Activated CD8-positive, alpha-beta memory T cell treated with anti-CD3 and anti-CD28 coated beads for 48 hours (primary cell): ENCODE measurements at places on chromosomes 5 and 9.

GRCh38 chr5:157552650-157553049, 22.9 kb downstream of the ADAM19 start:
- DNase-seq: no peak

DNA sequence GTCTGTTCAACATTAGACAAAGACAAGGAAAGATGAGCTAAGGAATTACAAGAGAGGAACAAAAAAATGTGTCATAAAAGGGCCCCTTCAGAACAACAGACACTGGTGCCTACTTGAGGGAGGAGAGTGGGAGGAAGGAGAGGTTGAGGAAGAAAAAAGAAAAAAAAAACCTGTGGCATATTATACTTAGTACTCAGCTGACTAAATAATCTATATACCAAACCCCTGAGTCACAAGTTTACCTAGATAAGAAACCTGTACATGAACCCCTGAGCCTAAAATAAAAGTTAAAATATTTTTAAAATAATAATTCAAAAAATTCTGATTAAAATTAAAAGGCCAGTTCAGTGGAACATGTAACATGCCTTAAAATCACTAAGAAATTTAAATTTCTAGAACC, 107.3 kb downstream of the MTREX start:
- DNase-seq: no peak

- DNase-seq: no peak
Measured at GRCh38 chr9:136779808-136780207, 11.3 kb upstream of the TMEM141 start.

DNA sequence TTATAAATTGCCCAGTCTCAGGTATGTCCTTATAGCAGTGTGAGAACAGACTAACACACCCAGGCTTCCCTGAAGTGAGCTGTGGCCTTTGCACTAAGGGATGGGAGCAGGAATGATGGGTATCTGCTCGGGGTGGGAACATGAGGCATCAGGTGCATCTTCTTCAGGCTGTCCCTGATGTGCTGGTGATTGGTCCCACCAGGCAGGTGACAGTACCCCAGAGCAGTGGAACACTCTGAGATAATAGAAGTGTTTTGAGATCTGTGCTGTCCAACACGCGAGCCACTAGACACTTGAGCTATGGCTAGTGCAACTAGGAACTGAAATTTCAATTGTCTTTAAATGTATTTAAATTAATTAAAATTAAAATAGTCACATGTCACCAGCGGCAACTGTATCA, 12.8 kb upstream of the MED10 start:
- DNase-seq: no peak

DNA sequence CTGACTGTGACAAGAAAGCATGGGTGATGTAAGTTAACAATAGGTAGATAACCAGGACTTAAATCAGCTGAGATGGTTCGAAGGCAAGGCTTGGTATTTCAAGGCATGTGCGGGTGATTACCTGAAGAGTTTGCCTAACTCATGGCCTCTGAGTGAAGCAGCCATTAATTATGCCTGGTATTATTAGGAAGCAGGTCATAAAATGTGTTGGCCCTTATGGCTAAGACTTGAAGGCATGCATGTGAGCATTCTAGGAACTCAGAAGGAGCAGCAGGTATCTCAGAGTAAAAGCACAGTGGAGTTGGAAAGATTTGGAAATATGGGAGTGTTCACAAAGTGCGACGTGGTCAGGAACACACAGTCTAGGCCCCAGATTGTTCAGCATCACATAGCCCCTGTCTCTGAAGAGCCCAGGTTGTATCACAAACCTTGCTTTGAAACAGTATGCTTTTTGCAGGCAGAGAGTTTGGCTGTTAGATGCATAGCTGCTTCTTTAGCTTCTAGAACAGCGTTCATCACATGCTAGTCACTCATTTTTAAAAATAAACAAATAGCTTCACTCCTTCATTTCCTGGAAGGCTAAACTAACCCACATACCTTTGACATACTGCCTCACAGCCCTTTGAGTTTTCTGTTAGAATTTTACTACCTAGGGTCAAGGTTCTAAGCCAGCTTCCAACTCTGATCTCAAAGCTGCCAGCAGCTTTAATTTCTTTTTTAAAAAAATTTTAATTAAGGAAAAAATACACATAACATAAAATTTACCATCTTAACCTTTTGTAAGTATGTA, 2.1 kb downstream of the HEXB start:
- no peak for DNase-seq

GRCh38 chr9:127890053-127890452, 9.3 kb downstream of the ST6GALNAC6 start:
- DNase-seq: no peak

- DNase-seq: no peak
Measured at GRCh38 chr9:19410594-19410993, 1.8 kb downstream of the ACER2 start.

- DNase-seq: no peak
Measured at GRCh38 chr5:80141147-80141671, 106.1 kb downstream of the THBS4 start.

DNA sequence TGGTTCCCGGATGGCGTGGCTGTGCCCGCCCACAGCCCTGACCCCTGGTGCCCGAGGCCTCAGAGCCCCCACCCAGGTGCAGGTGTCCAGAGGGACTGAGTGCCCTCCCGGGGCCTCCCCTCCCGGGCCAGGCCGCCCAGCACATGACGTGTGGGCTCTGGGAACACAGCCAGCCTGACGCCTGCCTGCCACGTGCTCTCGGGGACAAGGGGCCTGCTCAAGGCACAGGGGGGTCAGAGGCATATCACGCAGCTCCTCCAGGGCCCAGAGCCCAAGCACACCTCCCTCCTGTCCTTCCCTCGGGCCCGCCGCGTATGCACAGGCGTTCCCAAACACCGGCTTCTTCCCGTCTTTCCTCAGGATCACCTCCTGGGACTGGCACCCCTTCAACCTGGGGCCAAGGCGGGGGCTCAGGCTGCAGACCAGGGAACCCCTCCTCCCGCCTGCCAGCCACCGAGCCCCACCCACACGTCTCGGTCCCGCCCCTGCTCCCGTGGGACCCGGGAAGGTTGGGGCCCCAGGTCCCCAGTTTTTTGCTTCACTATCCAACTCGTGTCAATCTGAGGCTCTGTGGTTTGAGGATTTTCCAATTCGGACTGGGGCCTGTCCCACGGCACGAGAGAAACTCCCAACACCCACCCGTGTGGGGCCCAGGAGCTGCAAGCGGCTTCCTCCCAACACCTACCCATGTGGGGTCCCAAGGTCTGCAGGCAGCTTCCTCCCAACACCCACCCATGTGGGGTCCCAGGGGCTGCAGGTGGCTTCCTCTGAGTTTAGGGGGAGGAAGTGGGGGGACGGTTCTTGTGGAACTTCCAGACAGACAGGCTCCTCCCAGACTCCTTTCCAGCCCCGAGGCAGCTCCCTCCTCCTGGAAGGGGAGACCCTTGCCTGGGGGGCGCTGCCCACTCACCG, 1.5 kb downstream of the LCN10 start:
- DNase-seq: no peak

DNA sequence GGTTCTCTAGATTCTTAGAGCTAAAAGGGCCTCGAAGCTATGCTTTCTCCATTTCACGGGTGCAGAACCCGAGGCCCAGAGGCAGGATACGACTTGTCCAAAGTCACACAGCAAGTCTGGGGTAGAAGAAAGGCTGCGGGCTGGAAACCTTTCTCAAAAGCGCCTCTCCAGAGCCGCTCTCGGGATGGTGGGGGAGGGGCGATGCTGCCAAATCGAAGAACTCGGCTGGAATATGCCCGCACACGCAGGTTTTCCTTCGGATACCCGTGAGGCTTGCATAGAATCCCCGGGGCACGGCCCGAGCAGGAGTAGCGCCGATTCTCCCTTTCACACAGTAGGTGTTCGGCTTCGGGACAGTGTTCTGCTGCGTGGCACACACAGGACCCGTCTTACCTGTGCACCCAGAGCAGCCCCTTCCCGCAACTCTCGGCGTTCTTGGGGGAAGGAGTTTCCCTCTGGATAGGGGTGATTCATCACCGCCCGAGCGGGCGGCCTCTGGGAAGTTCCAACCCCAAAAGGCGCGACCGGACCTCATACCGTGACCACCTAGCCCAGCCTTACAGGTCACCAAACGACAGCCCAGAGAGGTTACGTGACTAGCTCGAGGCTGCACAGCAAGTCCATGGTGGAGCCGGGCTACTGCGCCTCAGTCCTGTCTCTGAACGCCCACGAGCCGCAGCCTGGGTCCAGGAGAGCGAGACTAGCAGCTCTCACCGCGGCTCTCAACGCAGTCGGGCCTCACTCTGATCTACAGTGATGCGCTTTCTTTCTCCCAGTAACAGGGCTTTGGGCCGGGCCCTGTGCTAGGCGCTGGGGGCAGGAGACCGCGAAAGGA, 4.1 kb downstream of the PAX5 start:
- DNase-seq: no peak

- DNase-seq: no peak
Measured at GRCh38 chr5:156419661-156420060, 92.7 kb downstream of the SGCD start.

- DNase-seq: no peak
Measured at GRCh38 chr5:173015192-173015591, 31.6 kb downstream of the ATP6V0E1 start.

DNA sequence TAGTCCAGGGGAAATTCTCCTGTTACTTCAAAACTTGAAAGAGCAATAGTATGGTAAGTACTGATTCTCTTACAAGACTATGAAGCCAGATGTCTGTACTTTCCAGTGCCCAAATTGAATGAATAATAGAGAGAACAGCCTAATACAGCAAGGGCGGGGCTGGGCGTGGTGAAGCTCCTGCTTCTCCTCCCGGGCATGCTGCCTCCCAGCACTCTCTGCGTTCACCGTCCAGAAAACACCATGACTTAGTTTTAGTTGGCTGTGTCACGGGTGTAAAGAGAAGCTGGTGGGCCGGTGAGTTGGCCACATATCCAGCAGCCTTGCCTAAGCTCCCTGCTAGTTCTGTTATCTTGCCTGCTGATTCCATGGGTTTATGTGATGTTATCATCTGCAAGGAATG, 40.7 kb upstream of the ADAMTS2 start:
- DNase-seq: no peak

DNA sequence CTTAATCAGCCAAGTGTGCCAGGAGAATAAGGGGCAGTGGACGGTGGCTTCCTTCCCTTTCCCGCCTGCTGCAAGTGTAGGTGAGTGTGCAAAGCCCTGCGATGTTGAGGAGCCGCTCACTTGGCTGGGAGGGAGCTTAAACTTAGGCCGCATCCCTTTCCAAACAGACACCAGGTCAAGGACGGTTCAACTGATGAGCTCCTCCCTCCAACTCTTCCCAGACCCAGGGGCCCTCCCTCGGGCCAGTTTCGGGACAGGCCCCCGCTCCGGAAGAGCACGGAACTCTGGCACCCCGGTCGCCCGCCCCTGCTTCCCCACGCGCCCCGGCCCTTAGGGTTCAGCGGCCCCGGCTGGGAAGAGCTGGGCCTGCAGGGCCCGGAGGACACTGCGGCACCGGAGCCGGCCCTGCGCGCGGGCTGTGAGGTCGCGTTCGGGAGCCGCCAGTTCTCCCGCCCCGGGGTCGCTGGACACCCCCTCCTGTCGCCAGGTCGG, 481 bp downstream of the MRPL36 start:
- no peak for DNase-seq

DNA sequence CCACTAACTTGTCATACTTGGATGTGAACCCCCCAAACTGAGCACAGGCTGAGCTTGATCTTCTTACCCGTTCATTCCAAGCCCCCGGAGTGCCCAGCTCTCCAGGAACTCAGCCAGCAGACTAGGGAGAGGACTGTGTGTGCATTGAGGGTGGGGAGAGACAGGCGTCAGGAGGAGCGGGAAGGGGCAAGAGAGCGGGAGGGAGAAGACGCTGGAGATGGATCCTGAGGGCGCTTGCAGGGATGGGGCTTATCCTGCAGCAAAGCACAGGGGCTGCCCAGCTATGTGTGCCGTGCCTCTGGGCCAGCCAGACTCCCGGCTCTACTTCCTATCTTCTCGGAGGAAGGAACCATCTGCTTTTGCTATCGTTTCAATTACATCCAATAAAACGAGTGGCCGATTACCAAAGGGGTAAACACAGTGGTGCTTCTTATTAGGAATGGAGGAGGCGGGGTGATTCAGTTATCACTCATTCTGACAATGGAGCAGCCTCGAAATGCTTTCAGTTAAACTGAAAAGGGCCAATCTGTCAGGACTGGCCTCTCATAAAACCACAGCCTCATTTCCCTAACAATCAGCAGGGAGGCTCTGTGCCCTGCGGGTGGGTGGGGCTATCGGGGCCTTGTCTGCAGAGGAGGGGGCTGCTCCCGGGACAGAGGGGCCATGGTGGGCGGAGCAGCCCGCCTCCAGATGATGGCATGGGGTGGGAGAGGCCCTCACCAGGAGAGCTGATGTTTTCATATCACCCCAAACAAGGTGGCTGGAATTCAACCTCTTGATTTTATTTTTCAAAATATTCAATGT, 168.2 kb downstream of the DAB2IP start:
- no peak for DNase-seq

DNA sequence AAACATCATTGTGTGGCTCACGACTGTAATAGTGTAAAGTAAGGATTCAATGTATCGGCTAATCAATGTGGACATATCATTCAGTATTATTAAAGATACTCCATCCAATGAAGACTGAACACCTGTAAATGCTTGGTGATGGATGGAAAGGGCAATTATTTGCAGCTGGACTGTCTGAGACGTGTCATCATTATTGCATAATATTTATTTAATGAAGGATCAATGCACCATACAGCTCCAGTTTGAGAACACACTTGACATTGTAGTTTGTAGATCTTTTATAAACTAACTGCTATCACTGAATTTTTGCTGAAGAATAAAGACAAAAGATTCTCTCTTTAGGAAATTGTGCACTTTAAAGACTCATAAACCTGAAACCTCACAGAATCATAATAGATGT, 117.6 kb upstream of the CCDC152 start:
- no peak for DNase-seq

DNA sequence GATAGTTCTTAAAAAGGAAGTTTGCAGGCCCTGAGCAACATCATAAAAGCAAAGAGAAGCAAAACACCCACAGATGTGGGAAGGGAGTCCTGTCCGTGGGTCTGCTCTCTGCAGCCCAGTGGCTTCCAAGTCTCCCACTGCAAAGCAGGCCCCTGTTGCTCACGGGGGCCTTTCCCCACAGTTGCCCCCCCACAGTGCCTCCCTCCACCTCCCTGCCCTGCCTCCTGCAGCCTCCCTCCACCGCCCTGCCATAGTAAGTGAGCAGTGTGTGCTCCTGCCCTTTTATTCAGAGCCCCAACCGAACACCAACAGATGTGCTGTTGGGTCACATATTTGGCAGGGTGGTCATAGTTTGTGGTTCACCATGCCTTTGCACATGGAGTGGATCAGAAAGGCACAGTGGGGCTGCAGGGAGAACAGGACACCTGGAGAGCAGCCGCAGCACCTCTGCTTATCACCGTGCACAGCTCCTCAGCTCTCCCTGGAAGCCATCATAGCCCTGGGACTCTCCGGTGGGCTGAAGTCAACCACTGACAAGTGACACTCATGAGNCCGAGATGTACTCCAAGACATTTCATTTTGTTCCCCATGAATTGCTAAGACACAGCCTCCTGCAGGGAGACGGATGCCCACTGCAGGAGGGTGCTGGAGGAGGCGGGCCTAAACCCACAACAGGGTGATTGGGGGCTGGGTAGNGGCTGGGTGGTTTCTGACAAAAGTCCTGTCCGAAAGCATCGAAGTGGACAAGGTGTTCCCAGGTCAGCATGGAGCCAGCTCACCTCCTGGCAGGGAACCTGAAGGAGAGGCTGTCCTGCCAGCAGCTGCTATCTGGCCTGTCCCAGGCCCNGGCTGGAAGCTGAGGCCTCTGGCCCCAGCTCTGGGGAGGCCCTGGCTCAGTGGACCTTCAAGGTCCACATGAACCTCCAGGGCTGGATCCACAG, 278.9 kb downstream of the GADD45G start:
- no peak for DNase-seq

- no peak for DNase-seq
Measured at GRCh38 chr5:33341351-33341750, 99.4 kb upstream of the TARS1 start.

- DNase-seq: no peak
Measured at GRCh38 chr9:79902825-79903600, 331.2 kb downstream of the TLE4 start.
